Stimulated activated CD8-positive, alpha-beta memory T cell treated with anti-CD3 and anti-CD28 coated beads, Interleukin-4, amount 100 ng/mL, for 48 hours (primary cell): ENCODE measurements at places on chromosomes 3 and 15.

- DNase-seq, result no peak
Observed at GRCh38 chr3:126941721-126942270, 41.1 kb upstream of the PLXNA1 start.

GRCh38 chr3:46368569-46368968 is 2.2 kb upstream of the CCR5 start:
- DNase-seq, result peak; percentile 67

- DNase-seq, result no peak
Observed at GRCh38 chr3:132871956-132872355, 149.7 kb upstream of the NPHP3 start.

DNA sequence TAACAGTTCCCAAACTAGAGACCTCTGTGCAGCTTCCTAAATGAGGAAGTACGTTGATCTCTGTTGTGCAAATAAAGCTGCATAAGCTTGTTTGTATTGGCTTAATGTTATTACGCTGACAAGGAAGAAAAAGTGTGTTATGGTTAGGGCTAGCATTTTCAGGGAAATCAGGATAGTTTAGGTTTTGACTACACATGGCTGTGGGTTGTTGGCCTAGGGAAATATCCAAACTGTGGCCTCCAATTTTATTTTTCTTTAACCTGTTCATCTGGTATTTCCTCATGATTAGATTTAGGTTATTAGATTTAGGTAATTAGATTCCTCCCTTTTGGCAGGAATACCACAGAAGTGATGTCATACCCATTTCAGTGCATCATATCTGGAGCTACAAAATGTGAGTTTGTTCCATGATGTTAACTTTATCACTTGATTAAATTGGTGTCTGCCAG is 8.7 kb upstream of the MCCC1 start:
- no peak for DNase-seq

GRCh38 chr3:100518983-100519382 is 26.6 kb downstream of the TMEM45A start:
- DNase-seq, result no peak

GRCh38 chr15:94584833-94585244 is 353.5 kb downstream of the MCTP2 start:
- DNase-seq, result peak; percentile 67

GRCh38 chr3:15796771-15797641 is 773 bp downstream of the ANKRD28 start:
- DNase-seq, result no peak

GRCh38 chr3:183275937-183276336 is 22.9 kb downstream of the B3GNT5 start:
- DNase-seq, result no peak

DNA sequence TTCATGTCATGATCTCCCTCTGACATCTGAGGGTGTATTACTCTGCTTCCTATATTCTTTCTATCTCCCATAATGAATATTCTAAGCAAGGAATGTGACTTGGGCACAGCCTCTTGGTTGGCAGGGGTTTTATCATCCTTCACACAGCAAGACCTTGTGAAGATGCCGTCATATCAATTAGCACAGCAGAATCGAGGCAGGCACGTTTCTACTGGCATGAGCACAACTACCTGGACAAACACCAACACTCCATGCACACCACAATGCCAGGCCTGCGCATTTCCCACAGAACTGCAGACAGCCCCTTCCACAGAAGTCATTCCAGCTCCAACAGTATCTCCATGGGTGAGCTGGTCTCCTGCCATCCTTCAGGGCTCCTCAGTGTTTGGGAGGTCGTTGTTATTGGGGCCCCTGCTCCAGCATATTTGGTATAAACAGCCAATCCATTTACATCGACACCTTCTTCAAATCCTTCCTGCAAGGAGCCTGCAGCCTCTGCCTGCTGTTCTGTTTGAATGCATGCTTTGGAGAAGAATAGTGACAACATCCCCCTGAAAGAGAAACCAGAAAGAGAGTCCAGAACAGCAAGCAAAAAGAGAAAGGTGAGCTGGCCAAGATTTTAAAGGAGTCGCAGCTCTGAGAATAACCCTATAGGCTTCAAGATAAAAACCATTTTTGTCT is 275.5 kb downstream of the SHOX2 start:
- no peak for DNase-seq

- peak; percentile 36 for DNase-seq
Observed at GRCh38 chr15:66004618-66005262, 135.4 kb downstream of the RAB11A start.

DNA sequence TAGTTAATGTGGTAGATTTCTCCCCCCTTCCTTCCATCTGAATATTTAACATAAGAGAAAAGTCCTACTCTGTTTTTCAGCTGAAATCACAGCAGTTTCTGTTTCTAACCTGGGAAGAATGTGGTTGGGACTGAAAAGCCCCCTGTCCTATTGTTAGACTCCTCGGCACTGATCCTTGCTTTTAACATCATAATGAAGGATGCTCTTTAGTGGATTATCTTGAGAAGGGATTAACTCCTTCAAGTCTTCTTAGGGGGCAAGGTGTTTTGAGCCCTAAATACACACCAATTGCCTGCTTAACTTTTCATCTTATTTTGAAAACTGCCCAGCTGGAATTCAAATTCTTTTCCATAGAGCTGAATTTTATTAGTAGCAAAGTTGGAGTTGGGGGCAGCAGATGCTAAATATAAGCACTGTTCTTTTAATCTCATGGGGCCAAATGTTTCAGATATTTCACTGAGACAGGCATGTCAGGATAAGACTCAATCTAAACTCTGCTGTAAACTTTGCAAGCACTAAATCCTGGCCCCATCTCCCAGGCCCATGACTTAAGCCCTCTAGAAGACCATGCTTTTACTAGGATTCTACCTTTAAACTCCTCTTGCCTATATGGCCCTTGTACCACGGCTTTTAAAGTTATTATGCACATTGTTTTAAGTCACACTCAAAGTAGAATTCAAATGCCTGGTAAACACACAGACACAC is 243.2 kb upstream of the NR2F2 start:
- no peak for DNase-seq

- no peak for DNase-seq
Observed at GRCh38 chr3:123392871-123393620, 55.8 kb downstream of the ADCY5 start.

DNA sequence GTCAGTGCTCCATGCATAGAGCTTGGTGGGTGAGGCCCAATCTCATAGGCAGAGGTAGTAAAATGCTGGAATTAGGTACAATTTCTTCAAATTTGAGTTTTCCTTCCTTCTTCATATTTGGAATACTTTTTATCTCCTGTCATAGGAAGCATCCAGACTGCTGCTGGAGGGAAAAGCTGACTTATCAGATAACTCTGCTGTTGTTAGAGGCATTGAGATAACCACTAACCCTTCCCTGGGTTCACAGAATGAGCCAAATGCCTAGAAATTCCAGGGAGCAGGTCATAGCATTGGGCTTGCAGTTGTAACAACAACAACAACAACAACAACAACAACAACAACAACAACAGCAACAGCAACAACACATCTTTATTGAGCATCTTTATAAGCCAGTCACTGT is 332.7 kb downstream of the PDCD6IP start:
- DNase-seq, result no peak

DNA sequence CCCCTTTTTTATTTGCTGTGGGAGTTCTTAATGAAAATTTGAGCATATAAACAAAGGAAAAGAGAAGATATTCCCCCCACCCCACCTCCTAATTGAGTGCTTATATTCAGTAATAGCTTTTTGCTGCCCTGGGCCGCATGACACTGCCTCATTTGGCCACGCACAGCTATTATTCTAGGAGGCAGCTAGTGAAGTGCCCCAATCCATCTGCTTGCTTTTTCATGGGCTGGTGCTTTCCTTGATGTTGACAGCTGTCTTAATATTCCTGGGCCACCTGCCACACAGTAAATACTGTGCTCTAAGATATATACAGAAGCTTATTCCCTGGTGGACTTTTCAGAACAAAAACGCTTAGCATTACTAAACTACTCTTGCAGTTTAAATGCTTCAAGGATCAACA is 3.8 kb upstream of the CRYBG3 start:
- no peak for DNase-seq

- no peak for DNase-seq
Observed at GRCh38 chr3:52440249-52440551, 4.7 kb downstream of the SEMA3G start.

DNA sequence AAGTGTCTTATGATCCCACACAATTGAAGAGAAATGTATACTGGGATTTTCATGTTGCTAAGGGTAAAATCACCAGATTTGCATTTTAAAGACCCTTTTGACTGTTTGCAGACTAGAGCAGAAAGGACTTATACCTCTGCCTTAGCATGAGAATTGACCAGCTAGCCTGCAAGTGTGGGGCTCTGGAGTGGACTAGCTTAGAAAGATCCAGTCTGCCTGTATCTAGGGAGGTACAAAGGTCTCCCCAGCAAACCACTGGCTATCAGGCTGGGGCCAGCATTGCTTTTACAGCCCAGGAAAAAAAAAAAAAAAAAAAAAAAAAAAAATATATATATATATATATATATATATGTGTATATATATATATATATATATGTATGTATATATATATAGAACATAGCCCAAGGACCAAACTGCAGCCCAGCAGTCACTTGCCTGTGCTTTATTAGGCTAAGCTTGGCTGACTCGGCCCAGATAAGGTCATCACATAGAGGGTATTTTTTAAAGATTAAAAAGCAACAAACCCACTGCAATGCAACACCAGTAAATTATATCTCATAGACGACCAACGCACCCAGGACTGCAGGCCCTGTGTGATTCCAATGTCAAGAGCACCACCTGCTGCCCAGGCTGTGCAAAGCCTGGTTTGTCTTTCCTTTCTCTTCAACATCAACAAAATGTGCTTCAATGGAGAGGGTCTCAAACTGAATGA is 63.7 kb downstream of the DCLK3 start:
- peak; percentile 56 for DNase-seq
